ENCODE measurements at places on chromosomes 6 and 20. TPM values are rescaled to one million over a fixed set of nuclear protein-coding genes. Genes with fewer than 3 reads are reported as not detected.

- no peak overlapping the region for H3K27ac ChIP-seq
- DNase-seq = no peak
- no peak overlapping the region for H3K4me3 ChIP-seq
- no peaks in the 10 kb centered on the region for H3K36me3 ChIP-seq
- no peaks in the 10 kb centered on the region for H3K27me3 ChIP-seq
Observed at GRCh38 chr6:96234444-96234843, 218.7 kb downstream of the FUT9 start.

DNA sequence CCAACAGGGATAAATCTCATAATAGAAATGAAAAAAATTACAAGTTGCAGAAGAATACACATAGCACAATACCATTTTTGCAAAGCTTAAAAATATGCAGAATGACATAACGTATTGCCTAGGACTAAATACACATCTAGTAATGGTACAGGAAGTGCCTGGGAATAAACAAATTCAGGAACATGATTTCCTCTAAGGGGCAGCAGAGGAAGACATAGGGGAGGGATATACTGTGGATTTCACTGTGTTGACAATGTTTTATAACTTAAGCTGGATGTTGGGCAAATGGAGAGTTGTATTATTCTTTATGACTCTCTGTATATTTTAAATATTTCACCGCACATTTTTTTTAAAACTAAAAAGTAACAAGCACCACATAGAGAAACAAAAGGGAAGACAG is 5.6 kb upstream of the GLO1 start:
- H3K4me3 ChIP-seq = no peak overlapping the region
- no peaks in the 10 kb centered on the region for H3K36me3 ChIP-seq
- no peak for DNase-seq
- H3K27me3 ChIP-seq = no peaks in the 10 kb centered on the region
- no peaks in the 10 kb centered on the region for H3K4me1 ChIP-seq

Gene MAFB
- 49.5 TPM for total RNA-seq

DNA sequence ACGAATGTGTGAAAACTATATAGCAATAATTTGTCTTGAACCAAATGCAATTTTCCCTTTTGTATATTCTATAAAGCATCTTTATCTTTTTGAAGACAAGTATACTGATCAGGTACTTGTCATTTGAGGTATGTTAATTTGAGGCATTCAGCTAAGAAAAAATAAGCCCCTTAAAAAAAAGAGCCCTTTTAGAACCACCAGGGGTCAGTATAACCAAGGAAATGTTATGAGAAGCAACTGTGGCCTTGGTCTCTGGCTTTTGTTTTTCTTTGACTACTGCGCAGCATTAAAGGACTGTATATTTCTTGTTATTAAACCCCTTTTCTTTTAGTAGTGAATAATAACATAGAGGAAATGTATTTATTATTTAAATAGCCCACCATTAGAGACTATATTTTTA is 43.1 kb downstream of the CD109 start:
- no peak overlapping the region for H3K4me3 ChIP-seq
- no peaks in the 10 kb centered on the region for H3K27me3 ChIP-seq
- DNase-seq = no peak
- no peaks in the 10 kb centered on the region for H3K4me1 ChIP-seq
- no peak overlapping the region for H3K27ac ChIP-seq

Gene IL17F
- total RNA-seq = not detected

- no peaks in the 10 kb centered on the region for H3K4me1 ChIP-seq
- no peaks in the 10 kb centered on the region for H3K27me3 ChIP-seq
- no peaks in the 10 kb centered on the region for H3K36me3 ChIP-seq
Observed at GRCh38 chr6:12266571-12266970, 23.6 kb upstream of the EDN1 start.

DNA sequence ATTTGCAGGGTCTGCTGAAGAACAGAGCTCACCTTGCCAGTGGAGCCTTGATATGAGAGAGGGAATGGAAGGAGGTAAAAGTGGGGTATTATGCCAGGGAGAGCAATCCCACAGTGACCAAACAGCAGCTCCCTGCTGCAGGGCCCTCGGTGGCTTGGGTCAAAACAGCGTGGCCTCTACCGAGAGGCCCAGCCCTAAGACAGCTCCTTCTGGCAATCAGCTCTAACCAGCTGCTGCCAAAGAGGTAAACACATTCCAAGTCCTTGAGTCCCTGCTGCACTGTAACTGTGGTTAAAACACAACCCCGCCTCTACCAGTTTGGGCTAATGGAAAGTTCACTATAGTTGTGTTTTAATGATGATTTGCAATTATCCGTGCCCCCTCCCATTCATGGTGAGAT is 1.4 kb upstream of the DAAM2 start:
- no peak overlapping the region for H3K27ac ChIP-seq
- H3K4me1 ChIP-seq = no peaks in the 10 kb centered on the region
- H3K27me3 ChIP-seq = no peaks in the 10 kb centered on the region
- H3K4me3 ChIP-seq = no peak overlapping the region

GRCh38 chr6:88493717-88494116 is 327.6 kb upstream of the CNR1 start:
- no peak overlapping the region for H3K4me3 ChIP-seq
- no peak for DNase-seq
- H3K27me3 ChIP-seq = no peaks in the 10 kb centered on the region
- no peaks in the 10 kb centered on the region for H3K36me3 ChIP-seq

Gene LY6G6D
- not detected for total RNA-seq

Gene TINAG
- not detected for total RNA-seq
